ENCODE measurements at places on chromosomes 1 and 21.

GRCh38 chr1:6125366-6125765 lies 54.8 kb downstream of the CHD5 start:
- DNase-seq = no peak

DNA sequence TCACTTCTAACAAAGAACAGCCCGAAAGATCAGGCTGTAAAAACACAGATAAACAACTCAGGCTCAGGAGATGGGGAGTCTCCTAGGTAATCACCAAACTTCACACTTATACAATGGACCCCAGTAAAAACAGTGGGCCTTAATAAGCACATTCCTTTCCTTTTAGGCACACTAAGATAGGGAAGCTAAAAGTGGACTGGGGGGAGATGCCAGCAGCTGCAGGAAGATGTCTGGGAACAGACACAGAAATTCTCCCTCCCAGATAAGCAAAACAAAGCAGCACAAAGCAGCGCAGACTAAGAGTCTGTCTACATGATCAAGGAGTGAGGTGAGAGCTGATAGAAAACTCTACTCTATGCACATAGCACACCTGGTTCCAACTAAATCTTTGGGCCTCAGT lies 29.0 kb upstream of the CTBS start:
- DNase-seq = no peak

GRCh38 chr1:224262373-224263054 lies 67.5 kb downstream of the NVL start:
- no peak for DNase-seq

DNA sequence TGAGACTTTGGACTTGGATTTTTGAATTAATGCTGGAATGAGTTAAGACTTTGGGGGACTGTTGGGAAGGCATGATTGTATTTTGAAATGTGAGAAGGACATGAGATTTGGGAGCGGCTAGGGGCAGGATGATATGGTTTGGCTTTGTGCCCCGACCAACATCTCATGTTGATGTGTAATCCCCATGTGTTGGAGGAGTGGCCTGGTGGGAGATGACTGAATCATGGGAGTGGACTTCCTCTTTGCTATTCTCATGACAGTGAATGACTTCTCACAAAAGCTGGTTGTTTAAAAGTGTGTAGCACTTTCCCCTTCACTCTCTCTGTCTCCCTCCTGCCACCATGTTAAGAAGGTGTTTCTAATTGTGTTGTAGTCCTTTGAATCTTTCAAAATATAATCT lies 9.3 kb upstream of the PHGDH start:
- no peak for DNase-seq

DNA sequence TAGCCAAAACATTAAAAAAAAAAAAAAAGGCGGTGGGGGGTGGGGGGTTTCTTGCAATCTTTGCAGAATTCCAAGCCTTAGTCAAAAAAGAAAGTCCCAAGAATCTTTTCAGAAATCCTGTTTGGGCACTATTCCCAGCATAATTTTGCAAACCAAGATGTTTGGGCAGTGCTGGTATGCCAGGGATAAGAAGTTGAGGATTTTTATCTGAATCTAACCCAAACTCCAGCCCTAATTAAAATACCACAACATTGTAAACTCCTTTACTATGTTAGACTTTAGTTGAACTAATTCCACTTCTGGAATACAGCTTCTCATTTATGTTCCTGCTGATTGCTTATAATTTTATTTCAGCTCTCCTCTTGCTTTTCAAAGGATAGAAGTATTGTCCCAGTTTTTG lies 504.1 kb upstream of the ADGRL2 start:
- no peak for DNase-seq

GRCh38 chr1:57494530-57495079 lies 70.7 kb upstream of the DAB1 start:
- DNase-seq = peak; percentile 48

DNA sequence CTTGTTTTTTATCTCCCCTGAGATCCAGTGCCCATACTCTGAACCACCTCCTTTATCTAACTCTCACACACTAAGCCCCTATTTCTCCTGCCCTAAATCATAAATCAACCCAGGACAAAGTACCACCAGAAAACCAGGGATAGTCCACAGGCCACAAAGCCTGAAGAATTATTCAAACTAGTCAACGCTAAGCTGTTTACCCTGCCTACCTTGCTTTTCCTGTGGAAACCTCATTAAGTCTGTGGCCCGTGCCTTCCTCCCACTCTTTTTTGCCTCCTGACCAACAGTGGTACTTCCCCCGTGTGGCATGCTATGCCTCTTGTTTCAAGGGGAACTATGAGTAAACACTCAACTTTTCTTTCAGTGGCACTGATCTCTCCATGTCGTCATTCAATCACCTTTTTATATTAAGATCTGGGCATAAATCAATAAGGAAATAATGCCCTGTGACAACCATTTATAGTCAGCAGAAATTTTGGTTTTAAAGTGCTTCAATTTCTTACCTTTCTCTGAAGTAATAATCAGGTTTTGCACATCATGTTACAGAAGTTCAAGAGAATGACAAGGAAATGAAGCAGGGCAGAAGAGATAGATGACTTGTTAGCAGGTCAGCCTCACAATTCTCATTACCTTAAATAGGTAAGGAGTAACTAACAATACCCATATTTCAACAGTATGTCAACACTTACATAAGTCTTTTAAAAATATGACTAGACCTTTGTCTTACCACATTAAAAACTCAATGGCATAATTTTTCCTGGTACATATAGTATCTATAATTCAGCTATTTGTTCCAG lies 32.1 kb downstream of the EYA3 start:
- DNase-seq = no peak

- DNase-seq = no peak
Observed at GRCh38 chr1:5811419-5811818, 180.8 kb downstream of the NPHP4 start.

- DNase-seq = peak; percentile 61
Observed at GRCh38 chr1:6420454-6421042, 829 bp upstream of the HES2 start.

DNA sequence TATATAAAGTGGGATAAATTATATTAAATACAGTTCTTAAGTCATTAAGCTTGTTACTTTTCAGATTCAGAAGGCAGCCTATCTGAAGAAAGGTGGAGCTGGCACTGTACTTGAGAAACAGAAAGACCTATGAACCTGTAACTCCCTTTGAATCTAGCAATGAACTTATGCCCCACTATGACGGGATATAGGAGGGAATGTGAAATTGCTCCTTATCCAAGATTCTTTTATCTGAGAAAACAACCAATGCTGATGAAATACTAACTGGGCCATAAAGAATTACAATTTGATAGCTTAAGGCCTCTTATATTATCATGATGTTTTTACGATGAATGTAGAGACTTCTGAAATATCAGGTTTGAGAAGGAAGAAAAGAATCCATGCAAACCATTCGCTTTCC lies 50.1 kb downstream of the ATP1B1 start:
- no peak for DNase-seq

DNA sequence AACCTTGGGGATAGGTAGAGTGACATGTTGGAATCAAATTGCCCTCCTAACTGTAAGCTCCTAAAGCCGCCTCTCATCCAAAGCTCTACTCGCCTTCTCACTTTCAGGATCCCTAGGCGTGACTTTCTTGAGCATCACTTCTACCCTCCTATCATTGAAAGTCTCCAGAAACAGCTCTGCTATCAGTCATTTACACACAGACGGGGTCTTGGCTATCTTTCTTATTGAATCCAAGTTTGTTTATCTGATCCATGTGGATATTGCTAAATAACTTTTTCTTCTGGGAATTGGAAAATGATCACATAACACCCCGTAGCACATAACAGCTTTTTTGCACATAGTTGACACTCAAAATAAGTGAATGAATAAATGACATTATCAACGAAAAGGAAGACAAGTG lies 216.4 kb upstream of the KIAA0040 start:
- no peak for DNase-seq

- no peak for DNase-seq
Observed at GRCh38 chr1:197825541-197825940, 50.3 kb upstream of the DENND1B start.

DNA sequence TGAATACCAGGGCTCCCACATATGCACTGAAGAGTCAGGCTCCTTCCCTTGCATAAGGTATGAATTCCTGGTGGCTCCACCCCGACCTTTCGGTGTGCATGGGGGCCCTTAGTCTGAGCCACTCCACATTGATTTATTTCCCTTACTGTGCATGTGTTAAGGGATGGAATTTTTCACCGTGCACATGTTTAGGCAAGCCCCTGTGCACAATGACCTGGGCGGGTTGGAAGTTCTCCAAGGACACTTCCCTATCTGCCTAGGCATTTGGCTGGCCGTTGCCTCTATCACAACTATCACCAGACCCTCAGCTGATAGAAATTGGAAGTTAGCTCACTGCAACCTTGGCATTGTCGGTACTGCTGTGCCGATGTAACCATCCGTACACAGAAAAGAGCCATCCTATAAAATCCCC lies 9.7 kb downstream of the S100A6 start:
- no peak for DNase-seq

GRCh38 chr1:110630839-110631663 lies 24.9 kb upstream of the KCNA2 start:
- peak; percentile 76 for DNase-seq

GRCh38 chr1:65844821-65845534 lies 52.3 kb downstream of the PDE4B start:
- DNase-seq = no peak

- DNase-seq = no peak
Observed at GRCh38 chr1:60575326-60575977, 501.9 kb upstream of the C1orf87 start.

Measured in retina (tissue), 1 donor.